Kidney (tissue), 22 donors: ENCODE measurements at places on chromosomes 7 and 10. TPM values are rescaled to one million over a fixed set of nuclear protein-coding genes. Genes with fewer than 3 reads are reported as not detected.

TUBAL3 gene
- polyA plus RNA-seq, result 10.8 TPM

MBL2 gene
- polyA plus RNA-seq, result not detected

SPDYE6 gene
- polyA plus RNA-seq, result not detected

HOXA10 gene
- polyA plus RNA-seq, result 17.9 TPM

ELN gene
- 14.9 TPM for polyA plus RNA-seq

NRP1 gene
- polyA plus RNA-seq, result 40.5 TPM

TRIL gene
- polyA plus RNA-seq, result 4.2 TPM

PTCD1 gene
- 2.9 TPM for polyA plus RNA-seq

TRDMT1 gene
- 2.0 TPM for polyA plus RNA-seq

AKR1E2 gene
- 1.8 TPM for polyA plus RNA-seq

AEBP1 gene
- 89.4 TPM for polyA plus RNA-seq

CLDN3 gene
- polyA plus RNA-seq, result 76.5 TPM

NKX6-2 gene
- not detected for polyA plus RNA-seq

FOXI2 gene
- polyA plus RNA-seq, result 1.5 TPM
